ENCODE measurements at places on chromosomes 6 and 20. TPM values are rescaled to one million over a fixed set of nuclear protein-coding genes. Genes with fewer than 3 reads are reported as not detected.

DNA sequence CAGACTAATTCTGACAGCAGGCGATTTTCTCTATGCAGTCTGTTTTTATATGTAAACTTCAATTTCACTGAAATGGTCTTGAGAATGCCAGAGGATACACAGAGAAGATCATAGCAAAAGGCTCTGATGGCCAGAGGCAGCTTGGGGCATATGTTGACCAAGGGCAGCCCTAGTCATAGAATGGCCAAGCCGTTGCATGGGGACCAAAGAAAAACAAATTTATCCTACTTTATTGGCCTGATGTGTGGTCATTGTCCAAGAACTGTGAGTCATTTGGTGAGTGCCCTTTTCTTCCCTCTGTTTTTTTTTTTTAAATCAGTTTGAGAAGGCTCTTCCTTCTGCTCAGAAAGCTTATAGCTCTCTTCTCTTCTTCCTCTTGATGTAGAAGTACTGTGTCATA lies 5.8 kb downstream of the HDGFL1 start:
- DNase-seq, result no peak

DNA sequence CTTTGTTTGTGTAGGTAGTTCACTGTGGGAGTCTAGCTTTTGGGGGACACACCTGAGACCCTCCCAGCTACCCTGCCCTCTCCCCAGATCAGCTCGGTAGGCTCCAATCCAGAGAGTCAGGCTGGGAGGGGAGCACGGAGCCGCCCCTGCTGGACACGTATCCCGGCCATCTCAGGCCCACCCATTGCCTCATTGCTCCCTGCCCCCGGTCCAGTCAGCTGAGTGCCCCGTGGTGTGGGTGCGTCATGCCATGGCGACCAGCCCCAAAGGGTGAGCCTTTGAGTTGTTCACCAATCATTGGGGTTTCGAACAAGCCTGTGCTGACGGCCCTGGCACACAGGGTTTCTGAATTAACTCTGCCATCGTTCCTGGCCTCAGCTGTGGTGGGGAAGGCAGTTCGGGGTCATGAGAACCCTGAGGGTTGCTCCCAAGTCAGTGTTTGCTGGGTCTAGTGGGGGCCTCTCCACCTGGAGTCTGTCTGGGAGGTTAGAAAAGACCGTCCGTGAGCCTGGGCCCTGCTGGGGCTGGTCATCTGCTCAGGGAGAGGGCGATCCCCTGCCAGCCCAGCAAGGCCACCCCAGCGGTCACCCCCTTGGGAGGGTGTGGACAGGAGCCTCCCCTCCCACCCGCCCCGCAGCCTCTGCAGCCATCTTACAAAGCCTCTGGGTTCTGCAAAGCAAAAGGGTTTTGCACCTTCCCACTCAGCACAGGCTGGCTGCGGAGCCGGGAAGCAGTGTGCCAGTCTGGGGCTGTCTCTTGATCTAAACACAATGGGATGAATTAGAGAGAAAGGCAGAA lies 34.5 kb downstream of the NTSR1 start:
- no peak for DNase-seq

DNA sequence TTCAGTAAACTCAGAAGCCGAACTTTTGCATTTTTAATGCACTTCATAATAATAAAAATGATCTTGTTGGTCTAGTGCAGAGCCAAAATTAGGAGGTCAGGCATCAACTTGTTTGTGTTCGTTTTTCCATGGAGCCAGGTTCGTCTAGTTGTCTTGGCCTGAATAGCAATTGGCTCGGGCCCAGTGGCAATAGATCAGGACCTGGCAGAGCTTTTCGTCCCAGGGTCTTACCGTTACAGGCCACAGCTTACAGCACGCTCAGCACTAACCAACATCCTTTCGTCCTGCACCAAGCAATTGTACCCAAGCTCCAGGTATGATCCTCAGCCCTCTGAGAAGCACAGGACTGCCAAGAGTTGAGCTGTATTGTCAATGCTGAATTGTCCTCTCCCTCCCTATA lies 240.5 kb upstream of the PLN start:
- DNase-seq, result no peak

DNA sequence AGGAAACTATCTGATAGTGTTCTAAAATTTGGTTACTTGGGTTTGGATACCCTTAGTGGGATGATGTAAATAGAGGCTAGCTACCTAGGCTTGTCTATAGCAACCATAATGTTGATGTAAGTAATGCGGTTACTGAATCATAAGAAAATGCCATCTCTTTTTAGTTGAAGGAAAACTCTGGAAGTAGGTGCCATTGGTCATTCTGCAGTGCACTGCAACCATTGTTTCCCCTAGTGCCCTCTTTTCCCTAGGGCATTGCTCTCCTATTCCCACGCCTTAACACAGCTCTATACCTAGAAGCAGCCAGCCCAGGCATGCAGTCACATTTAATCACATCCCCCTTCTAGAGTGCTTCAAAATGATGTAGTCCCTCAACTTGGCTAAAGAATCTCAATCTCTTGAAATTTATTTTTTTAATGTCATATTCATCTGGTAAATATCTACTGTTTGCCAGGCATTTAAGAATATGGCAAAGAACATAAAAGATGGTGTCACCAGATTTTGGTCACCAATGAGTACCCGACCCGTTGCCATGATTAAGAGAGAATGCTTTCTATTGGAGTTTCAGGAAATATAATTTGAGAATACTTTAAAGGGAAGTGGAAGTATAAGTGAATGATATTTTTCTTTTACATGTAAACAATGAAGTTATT lies 10.4 kb downstream of the LOC128125822 start:
- no peak for DNase-seq

DNA sequence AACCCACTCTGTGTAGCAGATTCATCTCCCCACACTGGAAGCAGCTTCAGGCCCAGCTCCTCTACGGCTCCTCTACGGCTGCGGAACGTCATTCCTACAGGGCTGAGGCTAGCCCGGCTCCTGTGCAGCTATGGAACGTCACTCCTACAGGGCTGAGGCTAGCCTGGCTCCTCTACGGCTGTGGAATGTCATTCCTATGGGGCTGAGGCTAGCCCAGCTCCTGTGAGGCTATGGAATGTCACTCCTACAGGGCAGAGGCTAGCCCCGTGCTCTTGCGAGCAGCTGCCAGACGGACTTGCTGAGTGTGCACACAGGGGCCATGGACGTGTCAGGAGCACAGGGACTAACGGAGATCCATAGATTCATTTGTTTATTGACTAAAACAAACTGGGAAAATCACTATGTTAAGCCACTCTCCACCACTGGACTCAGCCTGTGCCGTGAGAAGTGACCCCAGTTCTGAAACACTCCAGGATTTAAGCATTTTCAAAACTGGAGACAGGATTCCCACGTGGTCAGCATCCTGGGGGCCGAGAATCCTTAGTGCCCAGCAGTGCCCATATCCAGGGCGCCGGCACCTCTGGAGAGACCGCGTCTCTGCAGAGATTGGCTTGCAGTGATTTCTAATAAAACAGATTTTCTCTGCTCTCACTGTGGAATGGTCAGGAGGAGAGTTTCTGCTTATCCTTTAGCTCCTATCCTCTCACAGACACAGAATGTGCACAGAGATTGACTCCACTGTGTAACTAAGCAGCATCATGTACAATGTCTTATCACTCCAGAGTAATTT lies 5.0 kb downstream of the KCNQ2 start:
- DNase-seq, result no peak

DNA sequence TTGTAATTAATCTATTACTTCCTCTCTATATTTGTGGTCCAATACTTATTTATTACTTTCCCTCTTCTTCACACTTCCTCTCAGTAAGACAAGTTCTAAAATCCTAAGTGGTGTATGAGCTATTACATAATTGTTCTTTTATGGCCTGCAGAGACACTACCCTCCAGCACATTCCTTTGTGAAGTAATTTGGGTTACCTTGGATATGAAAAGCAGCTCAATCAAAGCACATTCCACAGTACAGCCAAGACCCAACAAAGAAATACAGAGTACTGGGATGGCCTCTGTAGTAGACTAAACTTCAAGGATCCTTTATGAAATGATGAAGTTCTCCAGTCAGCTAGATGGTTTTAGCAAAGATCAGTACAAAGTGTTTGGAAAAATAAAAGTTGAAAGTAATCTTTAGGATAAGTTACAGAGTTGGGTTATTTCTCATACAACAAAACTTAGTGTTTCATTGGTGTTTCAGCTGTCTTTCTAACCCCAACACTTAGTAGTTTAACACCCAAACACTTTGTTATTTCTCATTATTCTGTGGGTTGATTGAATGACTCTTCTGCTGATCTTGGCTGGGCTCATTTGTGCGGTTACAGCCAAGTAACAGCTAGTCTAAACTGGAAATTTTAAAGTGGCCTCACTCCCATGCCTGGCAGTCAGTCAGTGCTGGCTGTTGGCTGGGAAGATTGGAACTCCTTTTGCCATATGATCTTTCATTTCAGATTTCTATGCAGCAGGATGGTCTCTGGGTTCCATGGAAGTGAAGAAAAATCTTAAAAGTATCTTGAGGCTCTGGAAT lies 161.5 kb upstream of the POU3F2 start:
- no peak for DNase-seq

- DNase-seq, result no peak
Measured at GRCh38 chr20:63619086-63619485, 7.8 kb downstream of the GMEB2 start.

DNA sequence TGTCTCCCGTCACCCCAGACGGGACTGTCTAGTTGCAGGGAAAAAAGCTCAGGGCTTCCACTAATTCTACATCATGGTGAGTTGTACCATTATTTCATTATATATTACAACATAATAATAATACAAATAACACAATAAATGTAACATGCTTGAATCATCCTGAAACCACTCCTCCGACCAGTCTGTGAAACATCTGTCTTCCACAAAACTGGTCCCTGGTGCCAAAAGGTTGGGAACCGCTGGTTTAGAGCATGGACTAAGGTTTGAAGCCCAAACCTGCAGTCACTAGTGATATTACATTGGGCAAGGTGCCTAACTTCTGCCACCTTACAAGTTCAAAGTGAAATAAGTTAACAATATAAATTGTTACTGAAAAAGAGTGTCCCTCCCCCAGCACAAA lies 175.7 kb downstream of the PDE10A start:
- DNase-seq, result no peak

- DNase-seq, result no peak
Measured at GRCh38 chr6:8402546-8402945, 32.8 kb downstream of the SLC35B3 start.

GRCh38 chr6:122400462-122401089 lies 1.1 kb downstream of the HSF2 start:
- no peak for DNase-seq

DNA sequence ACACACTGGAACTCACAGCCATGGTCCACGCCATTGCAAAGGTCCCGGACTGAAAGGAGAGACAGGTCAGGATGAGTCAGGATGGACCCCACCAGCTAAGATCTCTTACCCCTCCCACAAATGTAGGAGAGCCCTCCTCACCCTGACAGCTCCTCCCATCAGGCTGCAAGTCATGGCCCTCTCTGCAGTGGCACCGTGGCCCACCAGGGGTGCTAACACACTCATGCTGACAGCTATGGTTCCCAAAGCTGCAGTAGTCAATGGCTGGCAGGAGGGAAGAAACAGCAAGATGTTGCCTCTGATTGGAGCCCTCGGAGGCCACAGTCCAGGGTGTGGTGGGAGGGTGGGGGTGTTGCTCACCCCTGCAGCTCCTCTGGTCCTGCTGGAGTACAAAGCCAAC lies 5.7 kb upstream of the RBPJL start:
- no peak for DNase-seq

DNA sequence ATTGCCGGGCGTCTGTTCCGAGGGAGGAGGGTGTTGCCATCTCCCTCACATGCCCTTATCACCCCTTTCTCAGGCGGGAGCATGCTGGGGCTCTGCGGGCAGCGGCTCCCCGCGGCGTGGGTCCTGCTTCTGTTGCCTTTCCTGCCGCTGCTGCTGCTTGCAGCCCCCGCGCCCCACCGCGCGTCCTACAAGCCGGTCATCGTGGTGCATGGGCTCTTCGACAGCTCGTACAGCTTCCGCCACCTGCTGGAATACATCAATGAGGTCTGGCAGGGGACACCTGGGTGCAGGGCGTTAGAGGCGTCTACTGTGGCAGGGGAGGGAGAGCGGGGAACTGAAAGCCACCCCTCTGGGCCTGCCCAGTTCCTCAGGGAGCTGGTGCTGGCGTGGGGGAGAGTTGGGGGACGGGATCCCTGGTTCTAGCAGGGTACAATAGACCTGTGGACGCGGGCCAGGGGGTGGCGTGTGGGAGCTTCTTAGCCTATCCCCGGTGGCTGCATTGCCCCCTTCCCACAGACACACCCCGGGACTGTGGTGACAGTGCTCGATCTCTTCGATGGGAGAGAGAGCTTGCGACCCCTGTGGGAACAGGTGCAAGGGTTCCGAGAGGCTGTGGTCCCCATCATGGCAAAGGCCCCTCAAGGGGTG lies 697 bp downstream of the PPT2 start:
- no peak for DNase-seq

GRCh38 chr20:6739406-6739805 lies 28.1 kb upstream of the BMP2 start:
- DNase-seq, result no peak

- no peak for DNase-seq
Measured at GRCh38 chr20:10465135-10465534, 30.0 kb downstream of the SLX4IP start.

- no peak for DNase-seq
Measured at GRCh38 chr6:118774581-118774980, 119.4 kb upstream of the ASF1A start.

DNA sequence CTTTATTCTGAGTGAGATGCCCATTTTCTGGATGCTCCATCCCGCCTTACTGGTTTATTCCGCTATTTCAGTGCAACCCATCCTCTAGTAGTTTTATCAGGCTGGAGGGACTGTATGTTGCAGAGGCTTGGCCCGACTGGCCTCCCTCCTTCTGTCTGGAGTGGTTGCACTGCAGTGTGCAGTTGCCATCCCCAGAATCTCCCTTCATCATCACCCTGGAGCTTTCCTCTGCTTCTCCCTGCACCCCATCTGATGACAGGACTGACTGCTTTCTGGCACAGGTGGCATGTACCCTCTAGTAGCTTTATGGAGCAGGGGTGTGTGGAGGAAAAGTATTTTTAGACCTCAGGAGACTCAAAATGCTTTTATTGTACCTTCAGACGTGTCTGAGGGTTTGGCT lies 21.1 kb downstream of the WRNIP1 start:
- no peak for DNase-seq

GRCh38 chr20:43843965-43844660 lies 70.5 kb upstream of the TOX2 start:
- no peak for DNase-seq

GRCh38 chr20:57650266-57650665 lies 30.0 kb upstream of the ZBP1 start:
- no peak for DNase-seq

DNA sequence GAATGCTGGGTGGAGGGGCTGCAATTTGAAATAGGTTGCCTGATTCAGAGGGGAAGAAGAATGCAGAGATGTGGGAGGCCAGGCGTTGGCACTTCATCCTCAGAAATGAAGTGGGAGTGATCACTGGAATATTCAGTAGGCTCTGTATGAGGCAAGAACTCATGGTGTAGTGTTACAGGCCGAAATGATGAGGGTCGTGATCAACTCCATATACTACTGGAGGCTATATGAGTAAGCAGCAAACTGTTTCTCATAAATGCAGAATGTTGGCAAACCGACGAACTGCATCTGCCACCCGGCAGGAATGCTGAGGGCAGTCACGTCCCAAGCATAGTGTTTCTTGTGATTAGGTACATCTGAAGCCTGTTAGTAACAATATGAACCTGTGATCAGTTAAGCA lies 12.7 kb downstream of the KCNS1 start:
- DNase-seq, result peak; percentile 51

BTN1A1 gene
- not detected for total RNA-seq

RSPH9 gene
- total RNA-seq, result not detected

SIRPB2 gene
- total RNA-seq, result not detected

RAD21L1 gene
- 1.2 TPM for total RNA-seq

XKR7 gene
- 0.17 TPM for total RNA-seq

CLIC5 gene
- 0.58 TPM for total RNA-seq

ZNF335 gene
- total RNA-seq, result 16.0 TPM

NMBR gene
- not detected for total RNA-seq

CTSZ gene
- 109 TPM for total RNA-seq

DUSP15 gene
- total RNA-seq, result not detected
